ENCODE measurements at places on chromosomes 6 and 20. TPM values are rescaled to one million over a fixed set of nuclear protein-coding genes. Genes with fewer than 3 reads are reported as not detected.
A peak's percentile ranks its signal among the peaks of the same experiment; 100 is the strongest.

The PCIF1 gene
- polyA plus RNA-seq = 16.0 TPM

GRCh38 chr6:41208439-41209106 is 7.6 kb upstream of the TREML2 start:
- DNase-seq = no peak
- no peak overlapping the region for H3K4me3 ChIP-seq

The KCNK16 gene
- not detected for polyA plus RNA-seq

- no peaks in the 10 kb centered on the region for H3K4me1 ChIP-seq
- DNase-seq = no peak
- no peak overlapping the region for H3K27ac ChIP-seq
- no peaks in the 10 kb centered on the region for H3K36me3 ChIP-seq
- H3K4me3 ChIP-seq = no peak overlapping the region
- peaks cover 6% of the 10 kb centered on the region for H3K27me3 ChIP-seq
Measured at GRCh38 chr20:23782366-23782983, 31.7 kb upstream of the CST1 start.

The IMPG1 gene
- 0.17 TPM for polyA plus RNA-seq

The LAMA2 gene
- 19.5 TPM for polyA plus RNA-seq

DNA sequence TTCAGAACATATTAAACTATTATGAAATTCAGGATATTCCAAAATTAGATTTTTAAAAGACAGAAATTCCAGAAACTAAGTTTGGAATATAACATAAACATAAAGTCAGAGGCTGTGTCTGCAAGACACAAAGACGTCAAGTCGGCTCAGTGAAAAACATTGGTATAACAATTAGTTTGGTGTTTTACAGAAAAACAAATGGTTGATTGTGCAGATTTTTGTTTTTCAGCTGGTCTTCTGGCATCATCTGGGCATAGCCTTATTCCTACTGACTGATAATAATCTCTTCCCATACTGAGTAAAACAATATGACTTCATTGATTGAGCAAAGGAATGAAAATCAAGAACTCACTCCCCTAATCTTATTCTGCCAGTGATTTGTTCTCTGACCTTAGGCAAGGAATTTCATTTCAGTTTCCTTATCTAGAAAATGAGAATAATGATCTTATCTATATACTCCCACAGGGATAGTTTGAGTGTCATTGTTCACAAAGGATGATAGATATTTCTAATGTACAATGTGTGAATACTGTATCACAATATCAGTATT is 84.3 kb downstream of the FRK start:
- H3K36me3 ChIP-seq = no peaks in the 10 kb centered on the region
- H3K4me3 ChIP-seq = no peak overlapping the region
- no peaks in the 10 kb centered on the region for H3K27me3 ChIP-seq
- H3K4me1 ChIP-seq = no peaks in the 10 kb centered on the region
- no peak overlapping the region for H3K27ac ChIP-seq

DNA sequence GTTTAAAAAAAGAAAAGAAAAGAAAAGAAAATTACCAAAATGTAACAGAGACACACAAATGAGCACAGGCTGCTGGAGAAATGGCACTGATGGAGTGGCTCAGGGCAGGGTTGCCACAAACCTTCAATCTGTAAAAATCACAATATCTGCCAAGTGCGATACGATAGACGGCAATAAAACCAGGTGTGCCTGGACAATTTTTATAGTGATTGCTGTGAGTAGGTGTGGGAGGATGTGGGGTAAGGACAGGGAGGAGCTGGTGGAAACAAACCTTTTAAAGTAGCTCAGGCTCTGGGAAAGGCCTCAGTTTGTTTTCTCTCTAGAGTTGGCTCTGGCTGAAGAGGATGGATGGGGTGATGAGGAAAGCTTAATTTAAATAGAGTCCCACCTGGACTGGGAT is 592.7 kb upstream of the AGPAT4 start:
- H3K4me3 ChIP-seq = no peak overlapping the region
- no peaks in the 10 kb centered on the region for H3K4me1 ChIP-seq
- DNase-seq = no peak
- no peaks in the 10 kb centered on the region for H3K27me3 ChIP-seq
- H3K36me3 ChIP-seq = no peaks in the 10 kb centered on the region
- no peak overlapping the region for H3K27ac ChIP-seq

DNA sequence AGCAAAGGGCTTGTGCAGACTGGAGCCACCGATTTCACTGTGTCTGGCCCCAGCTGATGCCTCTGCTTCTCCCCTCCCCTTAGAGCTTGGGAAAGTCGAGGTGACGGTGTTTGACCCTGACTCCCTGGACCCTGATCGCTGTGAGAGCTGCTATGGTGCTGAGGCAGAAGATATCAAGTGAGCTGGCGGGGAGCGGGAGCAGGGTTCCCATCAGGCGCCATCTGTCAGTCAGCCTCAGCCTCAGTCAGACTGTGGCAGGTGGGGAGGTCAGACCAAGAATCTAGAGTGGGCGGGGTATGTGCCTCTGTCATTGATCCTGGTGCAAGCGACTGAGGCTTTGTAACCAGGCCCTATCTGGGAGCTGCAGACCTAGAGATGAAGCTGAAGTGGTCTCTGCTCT is 5.5 kb downstream of the ERGIC3 start:
- no peak overlapping the region for H3K4me3 ChIP-seq
- no peaks in the 10 kb centered on the region for H3K27me3 ChIP-seq
- no peak for DNase-seq

The TAGAP gene
- not detected for polyA plus RNA-seq

DNA sequence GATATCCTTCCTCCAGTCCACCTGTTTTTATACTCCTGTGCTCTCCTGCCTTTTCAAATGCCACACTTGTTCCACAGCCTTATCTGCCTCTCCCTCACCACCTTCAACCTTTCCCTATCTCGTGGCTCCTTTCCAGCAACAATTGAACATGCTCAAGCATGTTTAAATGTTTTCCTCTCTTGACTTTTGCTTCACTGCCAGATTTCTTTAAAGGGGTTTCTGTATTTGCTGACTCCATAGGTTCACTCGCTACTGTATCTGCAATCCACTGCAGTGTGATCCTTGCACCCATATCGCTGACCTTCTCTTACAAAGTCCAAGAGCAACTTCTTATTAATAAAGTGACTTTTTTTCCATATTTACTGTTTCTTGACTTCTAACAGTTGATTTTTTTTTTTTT is 11.2 kb upstream of the GMNN start:
- no peak overlapping the region for H3K27ac ChIP-seq
- H3K27me3 ChIP-seq = no peaks in the 10 kb centered on the region
- no peaks in the 10 kb centered on the region for H3K4me1 ChIP-seq

The SLC52A3 gene
- polyA plus RNA-seq = not detected

GRCh38 chr20:46119028-46119546 is 973 bp downstream of the CD40 start:
- H3K27ac ChIP-seq = no peak overlapping the region
- H3K27me3 ChIP-seq = no peaks in the 10 kb centered on the region
- H3K36me3 ChIP-seq = no peaks in the 10 kb centered on the region
- H3K4me1 ChIP-seq = no peaks in the 10 kb centered on the region
- DNase-seq = no peak

DNA sequence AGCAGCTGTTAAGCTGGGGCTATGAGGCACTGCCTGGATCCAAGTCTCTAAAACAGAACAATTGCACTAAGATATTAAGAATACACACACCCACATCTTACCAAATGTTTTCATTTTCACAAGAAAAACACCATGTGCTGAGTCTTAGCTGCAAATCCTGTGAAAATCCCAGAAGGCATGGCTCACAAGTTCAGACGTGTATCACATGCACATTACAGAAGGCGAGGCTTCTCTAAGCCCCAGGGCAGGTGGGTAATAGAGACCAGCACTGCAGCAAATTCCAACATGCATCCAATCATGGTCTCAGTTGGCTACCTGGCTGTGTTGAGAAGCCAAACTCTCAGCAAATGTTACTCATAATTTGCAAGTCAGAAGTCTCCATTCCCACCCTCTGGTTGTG is 16.2 kb upstream of the CST3 start:
- DNase-seq = no peak
- H3K27me3 ChIP-seq = no peaks in the 10 kb centered on the region
- H3K36me3 ChIP-seq = no peaks in the 10 kb centered on the region

The BTN1A1 gene
- not detected for polyA plus RNA-seq

DNA sequence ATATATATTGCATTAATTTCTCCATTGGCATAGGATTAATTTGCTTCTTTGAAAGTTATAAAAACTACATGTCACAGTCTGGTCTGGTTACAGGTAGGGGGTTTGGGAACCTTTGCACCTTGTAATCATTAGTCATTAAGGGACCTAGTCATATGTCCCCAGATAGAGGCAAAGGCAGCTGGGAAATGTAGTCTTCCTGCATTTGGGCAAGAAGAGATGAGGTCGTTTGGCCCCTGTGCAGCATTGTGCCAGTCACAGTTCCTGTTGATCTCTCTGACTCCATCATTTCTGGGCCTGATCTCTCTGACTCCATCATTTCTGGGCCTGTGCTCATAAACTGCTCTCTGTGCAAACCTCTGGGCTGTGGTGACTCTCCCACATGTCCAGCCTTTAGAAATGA is 73.2 kb downstream of the BCKDHB start:
- H3K27me3 ChIP-seq = no peaks in the 10 kb centered on the region
- no peak overlapping the region for H3K4me3 ChIP-seq
- no peak for DNase-seq
- peaks cover 7% of the 10 kb centered on the region for H3K4me1 ChIP-seq
- H3K36me3 ChIP-seq = no peaks in the 10 kb centered on the region

The ADGRB3 gene
- 0.01 TPM for polyA plus RNA-seq

DNA sequence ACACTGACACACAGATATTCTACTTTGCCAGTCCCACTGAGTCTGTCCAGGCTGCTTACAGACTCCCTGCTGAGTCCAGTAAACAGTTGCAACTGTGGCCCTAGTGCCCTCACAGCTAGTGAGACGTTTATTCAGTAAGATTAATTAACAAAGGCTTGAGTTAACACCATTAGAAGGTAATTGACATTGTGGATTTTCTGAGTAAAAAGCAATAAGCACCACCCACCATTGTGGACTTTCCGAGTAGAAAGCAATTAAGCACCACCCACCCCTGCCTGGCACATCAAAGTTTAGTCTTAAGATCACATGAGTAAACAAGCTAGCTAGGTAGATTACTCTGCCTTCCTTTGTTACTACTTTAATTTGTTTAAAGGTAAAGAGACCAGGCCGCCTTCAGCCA is 408.6 kb upstream of the IMPG1 start:
- no peak overlapping the region for H3K27ac ChIP-seq
- no peak overlapping the region for H3K4me3 ChIP-seq
- no peaks in the 10 kb centered on the region for H3K27me3 ChIP-seq

- peak; percentile 20 for DNase-seq
- no peak overlapping the region for H3K27ac ChIP-seq
- no peaks in the 10 kb centered on the region for H3K27me3 ChIP-seq
Measured at GRCh38 chr20:54680872-54681619, 205.7 kb downstream of the DOK5 start.

The BPIFB1 gene
- not detected for polyA plus RNA-seq
